OCI-M1 (cell line): ENCODE measurements at places on chromosomes 12 and 14.
A peak's percentile ranks its signal among the peaks of the same experiment; 100 is the strongest.

DNA sequence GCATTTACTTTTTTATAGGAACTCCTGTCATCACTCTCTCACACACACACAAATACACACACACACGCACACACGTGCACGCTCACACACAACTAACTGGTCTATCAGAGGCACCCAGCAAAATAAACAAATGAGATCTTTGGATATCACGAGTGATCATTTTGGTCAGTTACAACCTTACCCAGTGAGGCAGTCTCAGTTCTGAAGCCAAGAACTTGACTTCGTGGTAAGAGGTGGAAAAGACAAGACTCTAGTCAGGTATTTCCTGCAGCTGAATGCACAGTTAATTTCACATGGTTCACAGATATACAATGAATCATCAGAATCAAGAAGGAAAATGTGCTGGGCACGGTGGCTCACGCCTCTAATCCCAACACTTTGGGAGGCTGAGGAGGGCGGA, 39.4 kb downstream of the ATF7 start:
- no peak for DNase-seq

- no peak for DNase-seq
Measured at GRCh38 chr14:50059763-50060616, 56.4 kb downstream of the VCPKMT start.

DNA sequence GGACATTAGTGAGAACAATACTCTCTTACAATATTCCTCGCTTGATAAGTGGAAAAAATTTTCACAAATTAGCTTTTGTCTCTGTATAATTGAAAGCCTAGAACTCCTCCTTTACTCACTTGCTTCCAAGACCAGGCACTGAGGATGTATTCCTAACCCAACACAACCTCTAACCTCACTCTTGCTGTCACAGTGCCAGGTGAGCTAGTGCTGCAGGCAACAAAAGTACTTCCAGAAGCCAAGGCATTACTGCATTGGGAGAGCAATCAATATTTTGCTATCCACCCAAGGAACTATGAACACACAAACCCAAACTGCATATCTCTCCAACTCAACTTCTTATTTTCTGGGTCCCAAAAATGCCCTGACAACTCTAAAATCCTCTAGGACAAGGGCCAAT, 1081.0 kb downstream of the VRK1 start:
- no peak for DNase-seq

DNA sequence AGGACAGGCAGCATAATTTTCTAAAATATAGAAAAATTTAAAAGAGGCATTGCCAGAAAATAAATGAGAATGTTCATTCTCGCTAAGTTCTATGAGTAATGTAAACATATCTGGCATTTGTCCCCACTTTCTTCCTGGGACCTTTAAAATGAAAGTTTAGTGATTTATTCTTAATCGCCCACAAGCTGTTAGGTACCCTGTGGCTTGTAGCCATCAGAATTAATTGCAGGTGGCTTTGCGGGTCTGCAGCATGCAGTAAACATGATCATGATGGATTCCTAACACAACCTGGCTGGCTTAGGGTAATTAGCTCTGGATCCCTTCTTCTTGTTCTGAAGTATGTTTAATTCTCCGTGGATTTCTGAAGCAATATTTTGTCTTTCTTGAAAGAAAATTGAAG, 103.5 kb upstream of the FRMD6 start:
- no peak for DNase-seq

DNA sequence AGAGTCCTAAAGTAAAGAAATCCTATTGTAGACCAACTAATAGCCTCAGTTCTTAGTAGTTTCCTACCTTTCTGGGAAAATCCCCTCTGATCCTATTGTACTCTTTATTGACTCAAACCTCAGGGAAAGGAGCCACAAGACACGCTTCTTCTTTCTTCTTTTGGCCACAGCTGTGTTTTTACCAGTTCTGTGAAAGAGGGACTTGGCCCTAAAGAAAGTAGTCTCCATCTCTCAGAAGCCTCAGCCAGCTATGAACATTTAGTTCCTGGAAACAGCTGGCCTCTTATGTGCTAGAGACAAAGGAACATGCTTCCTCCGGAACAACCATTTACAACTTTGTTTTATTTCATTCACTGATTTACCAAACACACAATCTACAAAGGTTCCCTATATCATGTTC, 66.1 kb upstream of the ARID2 start:
- DNase-seq, result no peak

DNA sequence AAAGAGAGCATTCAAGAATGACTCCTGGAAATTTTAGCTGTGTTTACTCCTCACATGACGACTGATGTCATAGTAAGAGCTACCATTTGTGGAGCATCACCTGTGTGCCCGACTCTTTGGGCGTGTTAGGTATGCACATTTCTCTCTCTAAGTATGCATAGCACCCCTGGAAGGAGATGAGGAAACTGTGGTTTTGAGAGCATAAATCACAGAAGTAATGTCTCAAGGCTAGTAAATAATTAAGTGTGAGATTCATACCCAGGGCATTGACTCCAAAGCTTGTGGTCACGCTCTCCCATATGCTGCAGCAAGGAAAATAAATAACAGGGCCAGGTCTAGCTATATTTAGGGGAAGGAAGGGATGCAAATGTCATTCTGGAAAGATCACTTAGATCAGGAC, 216.1 kb downstream of the SLC15A4 start:
- DNase-seq, result no peak

- peak; percentile 2 for DNase-seq
Measured at GRCh38 chr12:83321971-83322370, 635.3 kb downstream of the TMTC2 start.

- DNase-seq, result no peak
Measured at GRCh38 chr14:23580152-23580926, 1.7 kb upstream of the JPH4 start.

DNA sequence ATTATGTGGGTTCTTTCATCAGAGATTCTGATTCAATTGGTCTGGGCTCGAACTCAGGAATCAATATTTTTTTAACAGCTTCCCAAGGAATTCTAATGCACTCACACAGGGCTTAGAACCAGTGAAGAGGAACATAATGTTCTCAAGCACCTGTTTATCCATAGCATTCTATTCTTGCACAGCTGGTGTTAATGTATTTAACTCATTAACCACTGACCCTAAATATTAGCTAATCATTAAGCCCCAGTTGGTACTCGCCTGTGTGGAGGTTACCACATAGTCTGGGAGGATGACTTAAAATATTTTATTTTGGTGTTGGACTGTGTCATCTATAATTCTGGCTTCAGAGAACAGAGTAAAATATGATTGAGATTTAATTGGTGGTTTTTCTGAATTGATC, 45.3 kb downstream of the LRP6 start:
- DNase-seq, result no peak

- DNase-seq, result no peak
Measured at GRCh38 chr12:89339526-89339925, 12.8 kb downstream of the DUSP6 start.

DNA sequence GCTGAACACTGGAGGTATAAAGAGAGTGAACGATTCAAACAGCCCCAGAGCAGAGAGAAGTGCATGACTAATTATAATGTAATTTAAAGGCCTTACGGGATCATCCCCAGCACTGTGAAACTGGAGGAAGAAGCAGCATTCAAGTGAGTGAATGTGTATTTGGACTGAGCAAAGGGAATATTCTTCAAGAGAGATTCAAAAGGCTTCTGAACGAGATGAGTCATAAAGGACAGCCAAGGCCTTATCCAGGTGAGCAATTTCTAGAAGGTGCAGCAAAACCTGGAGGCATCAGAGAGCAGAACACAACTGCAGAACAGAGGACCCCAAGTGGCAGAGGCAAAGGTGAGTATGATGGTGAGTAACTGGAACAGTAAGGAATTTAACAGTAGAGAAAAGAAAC, 127.2 kb downstream of the BCAT1 start:
- DNase-seq, result no peak

GRCh38 chr14:101200650-101201516, 297.4 kb upstream of the RTL1 start:
- DNase-seq, result no peak

DNA sequence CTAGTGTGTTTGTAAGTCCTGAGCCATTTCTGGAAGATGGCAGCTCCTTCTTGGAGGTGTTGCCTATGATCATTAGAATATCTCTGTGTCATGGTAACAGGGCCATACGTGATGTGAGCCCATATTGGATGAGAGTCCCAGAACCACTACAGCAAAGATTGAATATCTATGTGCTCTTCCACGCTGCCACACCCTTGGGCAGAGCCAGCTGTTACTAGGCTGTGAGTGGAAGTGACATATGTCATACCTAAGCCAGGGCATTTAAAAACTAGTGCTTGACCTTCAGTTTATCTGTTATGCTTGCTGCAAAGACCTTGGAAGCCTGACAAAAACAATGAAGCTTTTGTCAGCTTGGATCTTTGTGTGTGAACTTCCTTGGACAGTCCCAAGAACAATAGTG, 495.1 kb upstream of the CCDC196 start:
- DNase-seq, result no peak

DNA sequence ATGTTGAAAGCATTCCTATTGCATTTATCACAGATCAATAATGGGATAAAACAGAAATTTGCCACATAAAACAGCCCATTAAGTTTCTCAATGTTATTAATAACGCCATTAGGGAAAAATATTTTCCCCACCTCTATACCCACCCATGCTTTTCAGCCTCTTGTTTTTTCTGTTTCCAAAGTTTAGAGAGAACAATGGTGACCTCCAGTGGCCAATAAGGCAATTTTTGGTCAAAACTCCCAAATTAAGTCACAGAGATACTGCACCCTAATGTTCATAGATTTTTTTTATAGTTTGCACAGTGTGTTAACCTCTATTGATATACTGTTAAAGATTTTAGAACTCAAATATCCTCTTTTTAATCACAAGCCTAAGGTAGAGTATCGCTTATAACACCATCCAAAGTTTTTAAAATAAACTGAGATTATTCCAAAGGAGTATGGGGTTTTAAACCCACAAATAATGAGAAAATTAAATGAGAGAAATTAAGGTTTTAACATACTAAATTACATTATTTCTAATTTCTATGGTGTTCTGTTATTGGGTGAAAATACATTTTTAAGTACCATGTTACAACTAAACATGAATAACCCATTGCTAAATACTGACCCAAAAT, 184.7 kb upstream of the DCN start:
- DNase-seq, result peak; percentile 32

DNA sequence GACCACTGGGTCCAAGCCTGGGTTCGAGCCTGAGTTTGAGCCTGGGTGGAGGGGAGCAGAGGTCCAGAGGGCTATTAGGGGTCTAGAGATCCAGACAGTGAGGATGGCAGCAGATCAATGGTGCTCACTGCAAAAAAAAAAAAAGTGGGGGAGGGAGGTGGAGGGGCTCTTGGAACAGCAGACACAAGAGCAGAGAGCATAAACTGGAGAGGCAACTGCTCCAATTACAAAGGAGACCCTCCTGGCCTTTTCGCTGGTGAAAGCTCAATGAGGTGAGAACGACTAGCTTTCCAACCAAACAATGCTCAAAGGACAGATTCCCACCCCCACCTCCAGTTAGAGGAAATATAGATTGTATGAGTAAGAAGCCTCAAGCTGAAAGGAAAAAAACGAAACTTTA, 124.2 kb upstream of the TSPAN8 start:
- DNase-seq, result no peak

- DNase-seq, result no peak
Measured at GRCh38 chr12:25806271-25806670, 152.2 kb upstream of the RASSF8 start.

DNA sequence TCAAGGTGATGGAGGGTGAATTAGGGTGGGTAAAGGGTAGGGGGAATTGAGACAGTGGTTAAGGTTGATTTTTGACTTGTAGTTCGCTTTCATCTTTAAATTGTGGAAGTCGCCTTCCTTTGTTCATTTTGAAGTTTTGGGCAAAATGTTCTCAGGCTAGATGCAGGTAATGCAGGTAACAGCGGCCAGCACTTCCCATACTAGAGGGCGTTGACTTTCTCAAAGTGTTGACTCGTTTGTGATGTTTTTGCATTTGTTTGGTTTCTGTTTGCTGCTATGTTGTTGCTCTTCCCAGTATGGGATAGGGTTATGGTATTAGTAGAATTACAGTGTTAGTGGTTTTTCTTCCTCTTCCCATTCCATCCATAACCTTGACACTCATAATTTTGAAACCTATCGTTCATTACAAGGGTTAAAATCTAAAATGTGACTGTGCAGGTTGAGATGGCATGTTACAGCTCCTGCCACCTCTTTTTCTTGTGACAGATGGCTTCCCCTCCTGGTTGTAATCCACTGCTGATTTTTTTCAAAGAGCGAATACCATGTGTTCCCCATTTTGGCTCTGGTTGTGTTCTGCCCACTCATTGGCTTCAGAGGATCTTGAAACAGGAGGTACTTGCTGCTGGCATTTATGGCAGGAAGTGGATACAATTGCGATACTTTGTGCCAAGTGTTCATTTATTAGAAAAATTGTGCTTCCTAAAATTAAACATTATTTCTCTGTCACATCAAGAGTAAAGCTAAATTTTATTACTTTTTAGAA, 57.1 kb downstream of the ERC1 start:
- DNase-seq, result no peak

GRCh38 chr14:42517806-42518500, 911.3 kb downstream of the LRFN5 start:
- DNase-seq, result peak; percentile 29

DNA sequence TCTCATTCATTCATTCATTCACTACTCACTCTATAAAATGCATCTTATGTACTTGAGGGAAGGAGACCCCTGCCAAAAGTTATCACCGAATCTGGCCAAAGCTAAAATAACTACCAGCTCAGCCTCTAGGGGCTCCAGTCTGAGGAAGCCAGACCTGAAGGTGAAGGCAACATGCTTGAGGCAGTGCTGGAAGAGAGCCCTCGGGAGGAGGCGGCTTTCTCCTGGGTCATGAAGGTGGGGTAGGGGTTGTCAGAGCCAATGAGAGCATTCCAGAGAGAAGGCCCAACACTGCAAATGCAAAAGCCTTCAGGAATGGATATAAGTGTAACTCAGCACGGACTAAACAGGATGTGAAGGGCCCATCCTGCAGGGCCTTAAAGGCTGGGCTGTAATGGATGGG, 62.4 kb downstream of the GSC start:
- no peak for DNase-seq
